ENCODE measurements at places on chromosomes 7 and 10.

DNA sequence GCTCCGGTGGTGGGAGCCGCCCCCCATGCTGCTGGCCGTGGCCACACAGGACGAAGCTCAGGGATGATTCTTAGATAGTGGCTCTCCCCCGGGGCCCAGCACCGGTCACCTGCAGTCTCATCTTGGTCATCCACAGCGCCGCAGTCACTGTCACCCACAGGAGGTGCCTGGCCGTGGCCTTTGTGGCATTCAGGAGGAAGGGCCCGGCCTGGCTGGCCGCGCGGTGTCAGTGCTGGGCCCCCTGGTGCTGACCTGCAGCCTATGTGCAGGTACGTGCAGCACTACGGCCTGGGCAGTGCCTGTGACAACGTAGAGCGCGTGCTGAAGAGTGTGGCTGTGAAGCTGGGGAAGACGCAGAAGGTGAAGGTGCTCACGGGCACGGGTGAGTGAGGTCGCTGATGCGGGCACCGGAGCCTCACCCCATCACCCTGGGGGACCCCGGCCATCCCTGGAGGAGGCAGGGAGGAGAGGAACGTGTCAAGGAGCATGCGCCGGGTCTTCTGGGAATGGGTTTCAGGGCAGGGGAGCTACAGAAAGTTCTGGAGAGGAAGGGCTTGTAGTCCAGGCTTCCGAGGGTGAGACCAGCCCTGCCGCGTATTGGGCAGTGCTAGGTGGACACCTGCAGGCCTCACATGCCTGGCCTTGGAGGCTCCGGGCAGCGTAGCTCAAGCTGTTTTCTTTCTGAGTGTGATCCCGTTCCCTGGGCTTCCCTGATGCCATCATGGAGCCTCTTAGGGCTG lies 5.0 kb downstream of the SPRN start:
- no peak overlapping the region for H3K4me3 ChIP-seq
- H3K4me1 ChIP-seq = no peaks in the 10 kb centered on the region
- peaks cover 3% of the 10 kb centered on the region for H3K36me3 ChIP-seq

- no peaks in the 10 kb centered on the region for H3K36me3 ChIP-seq
- no peaks in the 10 kb centered on the region for H3K27me3 ChIP-seq
- H3K27ac ChIP-seq = no peak overlapping the region
- no peak overlapping the region for H3K4me3 ChIP-seq
- DNase-seq = peak; percentile 76
Measured at GRCh38 chr10:110420401-110421193, 77.1 kb upstream of the DUSP5 start.

GRCh38 chr7:91324663-91325062 lies 60.4 kb downstream of the FZD1 start:
- no peak overlapping the region for H3K4me3 ChIP-seq
- H3K27ac ChIP-seq = no peak overlapping the region

GRCh38 chr10:46550795-46551700 lies 5.4 kb downstream of the GPRIN2 start:
- no peak overlapping the region for H3K4me3 ChIP-seq
- no peak overlapping the region for H3K27ac ChIP-seq
- H3K4me1 ChIP-seq = no peaks in the 10 kb centered on the region
- DNase-seq = no peak

DNA sequence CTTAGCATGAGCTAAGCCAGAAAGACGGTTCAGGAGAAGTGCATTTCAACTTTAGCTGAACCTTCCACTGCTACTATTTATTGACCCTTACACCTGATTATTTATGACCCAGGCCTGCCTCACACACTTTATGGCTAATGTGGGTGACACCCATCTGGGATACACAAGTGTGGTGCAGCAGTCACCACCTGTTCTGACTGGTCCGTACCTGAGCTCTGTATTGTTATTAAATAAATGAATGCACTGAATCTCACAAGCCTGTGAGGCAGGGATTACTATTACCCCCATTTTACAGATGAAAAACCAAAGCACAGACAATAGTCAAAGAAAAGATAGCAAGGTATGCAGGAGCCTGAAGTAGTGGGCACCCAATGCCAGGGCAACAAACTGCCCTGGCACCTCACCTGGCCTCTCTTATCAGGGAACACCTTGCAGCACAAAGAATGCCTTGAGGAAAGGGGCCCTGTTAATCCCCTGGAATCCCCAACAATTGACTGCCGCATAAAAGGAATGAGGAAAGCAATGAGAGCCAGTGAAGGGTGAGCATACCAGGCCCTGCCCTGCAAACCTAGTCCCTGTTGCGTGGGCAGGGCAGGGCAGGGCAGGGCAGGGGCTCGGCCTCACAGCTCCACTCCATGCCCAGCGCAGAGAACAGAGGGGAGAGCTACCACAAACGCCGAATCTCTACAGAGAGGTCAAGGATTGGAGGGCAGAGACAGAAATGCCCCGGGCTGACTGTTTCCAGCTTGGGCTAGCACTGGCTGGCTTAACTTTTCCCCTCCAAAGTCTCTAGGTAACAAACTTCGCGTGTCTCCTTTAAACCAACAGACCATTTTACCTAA lies 1.3 kb downstream of the ANXA11 start:
- peaks cover 37% of the 10 kb centered on the region for H3K4me1 ChIP-seq
- H3K27ac ChIP-seq = peak overlapping the region; percentile 74
- no peak for DNase-seq

GRCh38 chr10:43176271-43176670 lies 38.0 kb downstream of the CSGALNACT2 start:
- no peak overlapping the region for H3K27ac ChIP-seq
- H3K4me1 ChIP-seq = peaks cover 4% of the 10 kb centered on the region
- no peak overlapping the region for H3K4me3 ChIP-seq
- peaks cover 15% of the 10 kb centered on the region for H3K36me3 ChIP-seq

GRCh38 chr10:11450427-11450826 lies 161.0 kb downstream of the USP6NL start:
- H3K27ac ChIP-seq = no peak overlapping the region
- H3K27me3 ChIP-seq = no peaks in the 10 kb centered on the region
- H3K4me3 ChIP-seq = no peak overlapping the region

GRCh38 chr7:46695051-46695708 lies 774.1 kb upstream of the IGFBP3 start:
- no peak overlapping the region for H3K27ac ChIP-seq
- no peaks in the 10 kb centered on the region for H3K36me3 ChIP-seq
- no peak for DNase-seq
- no peaks in the 10 kb centered on the region for H3K27me3 ChIP-seq
- H3K4me3 ChIP-seq = no peak overlapping the region

DNA sequence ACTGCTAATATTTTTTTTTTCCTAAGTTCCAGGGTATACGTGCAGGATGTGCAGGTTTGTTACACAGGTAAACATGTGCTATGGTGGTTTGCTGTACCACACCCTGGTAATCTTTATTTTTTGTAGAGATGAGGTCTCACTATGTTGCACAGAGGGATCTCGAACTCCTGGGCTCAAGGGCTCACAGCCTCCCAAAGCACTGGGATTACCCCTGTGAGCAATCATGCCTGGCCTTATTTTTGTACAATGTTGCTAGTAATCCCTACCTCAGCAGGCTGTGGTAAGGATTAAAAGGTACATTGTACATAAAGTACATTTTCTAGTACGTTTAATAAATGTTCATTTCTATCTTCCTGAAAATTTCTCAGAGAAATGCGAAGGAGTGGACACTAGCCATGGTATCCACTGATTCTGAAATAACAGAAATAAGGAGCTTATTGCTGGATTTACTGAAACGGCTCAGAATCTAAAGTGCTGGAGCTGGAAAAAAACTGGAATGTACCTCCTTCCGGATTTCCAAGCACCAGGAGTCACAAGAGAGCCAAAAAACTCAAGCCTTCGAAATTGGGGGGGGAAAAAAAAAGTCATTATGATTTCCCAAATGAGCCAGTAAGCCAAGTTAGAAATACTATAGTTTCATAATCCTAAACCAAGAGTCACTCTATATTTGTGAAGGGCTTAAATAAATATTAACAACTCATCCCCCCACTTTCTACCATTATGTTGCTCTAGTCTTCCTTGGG lies 69.6 kb downstream of the NT5C2 start:
- H3K36me3 ChIP-seq = no peaks in the 10 kb centered on the region
- no peak overlapping the region for H3K27ac ChIP-seq
- no peak overlapping the region for H3K4me3 ChIP-seq
- peaks cover 13% of the 10 kb centered on the region for H3K4me1 ChIP-seq

DNA sequence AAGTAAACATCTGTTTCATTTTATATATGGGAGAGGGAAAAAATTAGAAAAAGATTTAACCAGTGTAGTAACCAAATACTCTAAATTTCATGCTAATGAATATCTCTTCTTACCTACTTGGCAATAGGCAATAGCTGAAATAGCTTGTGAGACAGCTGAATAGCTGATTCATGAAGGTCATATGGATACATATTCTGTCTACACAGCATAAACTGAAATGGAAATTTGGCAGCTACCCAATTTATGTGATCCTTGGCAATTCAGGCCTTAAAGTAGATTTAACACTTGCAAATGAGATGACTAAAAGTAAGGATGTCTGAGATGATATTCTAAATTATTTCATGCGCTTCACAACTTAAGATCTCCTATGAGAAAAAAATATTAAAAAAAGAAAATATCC lies 261.2 kb upstream of the SEMA3A start:
- no peaks in the 10 kb centered on the region for H3K4me1 ChIP-seq
- H3K36me3 ChIP-seq = no peaks in the 10 kb centered on the region
- no peak overlapping the region for H3K4me3 ChIP-seq
- no peak overlapping the region for H3K27ac ChIP-seq
- DNase-seq = no peak

DNA sequence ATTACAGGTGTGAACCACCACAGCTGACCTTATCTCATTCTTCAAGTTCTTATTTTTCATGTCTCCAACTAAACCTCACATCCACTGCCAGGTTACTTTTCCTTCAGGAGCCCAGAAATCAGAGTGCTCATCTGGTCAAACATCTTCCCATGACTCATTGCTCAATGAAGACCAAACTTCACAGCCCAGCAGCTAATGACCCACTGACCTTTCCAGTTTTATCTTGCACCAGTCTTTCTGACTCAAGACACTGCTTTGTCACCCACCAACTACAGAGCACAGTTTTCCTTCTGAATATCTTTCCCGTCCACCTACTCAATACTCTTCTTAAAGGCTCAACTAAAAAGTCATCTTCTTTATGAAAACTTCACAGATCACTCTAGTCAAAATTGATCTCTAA lies 245.1 kb downstream of the CHCHD3 start:
- H3K27me3 ChIP-seq = no peaks in the 10 kb centered on the region
- H3K27ac ChIP-seq = no peak overlapping the region
- no peak overlapping the region for H3K4me3 ChIP-seq
- no peaks in the 10 kb centered on the region for H3K36me3 ChIP-seq
- no peak for DNase-seq

- DNase-seq = no peak
- no peaks in the 10 kb centered on the region for H3K27me3 ChIP-seq
- peaks cover 29% of the 10 kb centered on the region for H3K4me1 ChIP-seq
Measured at GRCh38 chr7:137882261-137882668, 35.5 kb upstream of the DGKI start.

DNA sequence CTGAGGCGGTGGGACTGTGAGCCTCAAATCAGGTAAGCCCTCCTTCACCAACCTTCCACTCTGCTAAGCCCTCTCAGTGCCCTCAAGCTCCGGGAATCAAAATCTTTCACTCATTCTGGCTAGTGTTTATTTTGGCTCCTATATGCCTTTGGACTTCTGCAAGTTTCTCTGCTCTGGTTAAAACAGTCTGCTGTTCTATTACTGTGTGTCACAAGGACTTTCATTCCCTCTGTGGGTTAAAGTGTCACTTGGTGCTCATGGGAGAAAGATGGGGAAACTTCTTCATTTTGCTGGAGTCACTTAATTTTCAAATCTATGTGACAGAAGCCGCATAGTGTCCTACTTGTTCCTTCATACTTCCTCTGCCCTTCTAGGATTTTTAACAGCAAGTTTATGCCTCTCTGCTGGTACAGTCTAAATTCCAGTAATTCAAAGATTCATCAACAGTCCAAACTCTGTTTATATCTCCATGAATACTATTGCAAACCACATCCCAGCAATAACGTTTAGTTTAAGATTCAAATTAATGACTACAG lies 61.3 kb downstream of the CD36 start:
- H3K4me1 ChIP-seq = no peaks in the 10 kb centered on the region
- no peak overlapping the region for H3K27ac ChIP-seq
- DNase-seq = no peak
- no peak overlapping the region for H3K4me3 ChIP-seq
- H3K36me3 ChIP-seq = no peaks in the 10 kb centered on the region

DNA sequence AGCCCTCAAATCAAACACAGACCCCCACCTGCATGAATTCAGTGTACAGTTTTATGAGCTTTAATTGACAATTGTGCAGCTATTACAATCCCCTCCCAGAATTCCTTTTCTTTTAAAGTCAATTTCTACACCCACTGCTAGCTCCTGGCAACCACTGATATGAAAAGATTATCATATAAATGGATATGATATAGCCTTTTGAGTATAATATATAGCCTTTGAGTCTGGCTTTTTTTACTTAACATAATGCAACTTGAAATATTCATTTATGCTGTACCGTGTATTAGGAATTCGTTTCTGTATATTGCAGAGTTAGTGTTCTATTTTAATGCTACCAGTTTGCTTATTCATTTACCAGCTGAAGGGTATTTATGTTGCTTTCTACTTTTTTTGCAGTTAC lies 127.7 kb downstream of the CCSER2 start:
- no peak for DNase-seq
- no peaks in the 10 kb centered on the region for H3K36me3 ChIP-seq
- H3K4me3 ChIP-seq = no peak overlapping the region
- H3K4me1 ChIP-seq = no peaks in the 10 kb centered on the region
- no peaks in the 10 kb centered on the region for H3K27me3 ChIP-seq
- H3K27ac ChIP-seq = peak overlapping the region; percentile 7

DNA sequence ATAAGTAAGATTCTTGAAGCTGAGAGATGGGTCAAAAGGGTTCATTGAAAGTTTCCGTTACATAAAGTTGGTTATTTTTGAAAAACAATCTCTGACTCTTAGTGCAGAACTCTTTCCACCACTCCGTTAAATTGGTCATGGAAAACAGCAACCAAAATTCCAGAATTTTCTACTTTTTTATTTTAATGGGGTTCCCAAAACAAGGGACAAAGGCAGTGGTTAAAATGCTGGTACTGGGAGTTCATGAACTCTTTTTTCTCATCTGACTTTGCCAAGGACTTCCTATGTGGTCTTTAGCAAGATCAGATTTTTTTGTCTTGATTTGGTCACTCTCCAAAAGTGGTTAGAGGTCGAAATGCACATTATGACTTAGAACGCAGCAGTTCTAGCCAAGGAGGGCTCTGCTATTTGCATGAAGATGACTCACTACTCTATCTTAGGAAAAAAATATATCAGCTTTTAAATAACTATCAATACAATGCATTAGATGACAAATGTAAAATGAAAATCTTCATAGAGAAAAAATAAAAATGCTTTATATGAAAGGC lies 145.7 kb downstream of the REEP3 start:
- no peaks in the 10 kb centered on the region for H3K36me3 ChIP-seq
- no peak for DNase-seq
- no peak overlapping the region for H3K4me3 ChIP-seq
- H3K4me1 ChIP-seq = peaks cover 7% of the 10 kb centered on the region
- no peak overlapping the region for H3K27ac ChIP-seq

All from cardiac muscle cell (in vitro differentiated cells and primary cell).